ENCODE measurements at places on chromosomes 4 and X.

DNA sequence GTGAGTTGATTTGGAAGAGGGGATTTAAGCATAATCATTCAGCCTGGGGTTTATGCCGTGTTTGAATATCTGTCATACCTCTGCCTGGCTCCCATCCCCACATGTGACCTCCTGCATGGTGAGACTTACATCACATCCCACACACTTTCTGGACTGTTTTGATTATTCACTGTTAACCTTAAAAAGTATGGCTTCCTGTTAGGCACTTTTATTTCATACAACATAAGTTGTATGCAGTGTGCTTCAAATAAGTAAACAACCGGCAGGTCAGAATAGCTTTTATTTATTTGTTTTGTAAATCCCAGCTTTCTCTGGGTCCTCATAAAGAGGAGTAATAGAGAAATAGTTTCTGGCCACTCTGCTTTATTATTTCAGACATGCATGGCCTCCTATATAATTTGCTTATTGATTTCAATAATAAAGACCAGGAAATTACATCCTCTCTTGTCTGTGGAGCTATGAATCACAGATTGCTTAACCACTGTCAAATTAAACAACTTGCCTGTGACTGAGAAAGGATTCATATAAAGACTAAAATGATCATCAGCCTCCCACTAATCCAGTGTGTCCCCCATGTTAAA lies 376.8 kb upstream of the ZFP42 start:
- no peak for DNase-seq

DNA sequence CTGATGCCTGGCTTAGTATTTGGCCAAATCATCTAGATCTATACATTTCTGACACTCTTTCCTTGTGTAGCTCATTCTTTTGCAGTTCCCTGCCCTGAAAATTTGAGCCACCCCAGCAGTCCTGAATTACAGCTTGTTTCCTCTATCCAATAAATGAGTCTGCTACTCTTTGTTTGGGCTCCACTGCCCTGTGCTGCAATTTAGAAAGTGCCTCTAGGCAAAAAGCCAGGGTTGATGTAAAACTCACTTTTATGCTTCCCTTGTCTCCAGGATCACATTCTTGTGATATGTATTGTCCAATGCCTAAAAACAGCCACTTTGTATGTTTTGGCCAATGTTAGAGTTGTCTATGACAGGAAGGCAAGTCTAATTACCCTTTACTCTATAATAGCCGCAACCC lies 101.7 kb upstream of the MAP3K15 start:
- DNase-seq = no peak

DNA sequence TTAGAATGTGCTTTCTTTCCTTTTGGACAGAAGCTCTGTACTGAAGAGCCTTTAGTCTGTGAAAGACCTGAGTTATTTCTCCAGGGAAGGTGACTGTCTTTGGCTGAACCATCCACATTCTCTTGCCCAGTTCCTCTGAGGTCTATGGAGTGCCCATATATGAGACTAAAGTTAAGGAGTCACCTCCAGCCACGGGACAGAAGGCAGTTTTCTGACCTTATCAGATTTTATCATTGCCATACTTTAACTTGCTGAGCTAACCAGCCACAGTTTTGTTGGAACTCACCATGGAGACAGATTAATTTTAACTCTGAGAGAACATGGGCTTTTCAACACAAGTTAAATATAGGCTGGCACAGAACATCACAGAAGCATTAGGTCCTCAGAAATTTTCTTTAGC lies 26.3 kb downstream of the IL1RAPL1 start:
- no peak for DNase-seq

GRCh38 chrX:130669233-130669632 lies 233.8 kb downstream of the ENOX2 start:
- DNase-seq = no peak

- DNase-seq = no peak
Measured at GRCh38 chr4:104716584-104716983, 221.9 kb upstream of the CXXC4 start.

- no peak for DNase-seq
Measured at GRCh38 chr4:152158225-152158624, 377.7 kb downstream of the FBXW7 start.

DNA sequence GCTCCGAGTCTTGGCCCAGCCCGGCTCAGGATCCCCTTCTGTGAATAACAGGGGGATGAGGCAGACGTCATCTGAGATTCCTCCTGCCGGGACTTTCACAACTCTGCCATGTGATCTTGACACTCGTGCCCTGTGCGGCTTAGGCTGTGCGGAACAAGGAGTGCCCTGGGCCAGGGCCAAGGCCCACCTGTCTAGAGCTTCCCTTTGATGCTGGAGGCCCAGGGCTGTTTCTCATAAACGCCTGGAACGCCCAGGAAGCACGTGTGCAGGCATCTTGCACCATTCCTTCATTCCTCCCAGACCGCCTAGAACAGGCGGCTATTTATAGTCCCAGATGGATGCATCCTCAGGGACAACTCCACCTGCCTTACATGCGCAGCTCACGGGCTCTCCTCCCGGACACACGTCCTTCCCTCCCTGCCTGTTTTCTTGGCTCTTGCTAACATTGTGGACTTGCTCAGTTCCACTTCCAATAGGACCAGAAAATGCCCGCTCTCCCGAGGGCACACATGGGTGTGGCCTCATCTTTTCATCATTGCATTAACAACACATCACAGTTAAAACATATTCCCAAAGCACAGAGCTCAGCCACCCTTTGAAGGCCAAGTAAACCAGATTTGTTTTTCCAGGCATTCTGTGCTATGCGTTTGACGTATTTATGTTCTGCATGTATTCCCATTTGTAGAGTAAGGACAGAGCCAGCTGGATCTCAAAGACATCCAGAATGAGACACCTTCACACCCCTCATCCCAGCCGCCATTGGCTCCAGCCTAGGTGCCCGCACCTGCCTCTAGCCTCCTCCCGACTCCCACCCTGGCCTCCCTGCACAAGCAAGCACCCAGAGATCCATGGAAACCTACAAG lies 57.2 kb downstream of the ABLIM2 start:
- no peak for DNase-seq

DNA sequence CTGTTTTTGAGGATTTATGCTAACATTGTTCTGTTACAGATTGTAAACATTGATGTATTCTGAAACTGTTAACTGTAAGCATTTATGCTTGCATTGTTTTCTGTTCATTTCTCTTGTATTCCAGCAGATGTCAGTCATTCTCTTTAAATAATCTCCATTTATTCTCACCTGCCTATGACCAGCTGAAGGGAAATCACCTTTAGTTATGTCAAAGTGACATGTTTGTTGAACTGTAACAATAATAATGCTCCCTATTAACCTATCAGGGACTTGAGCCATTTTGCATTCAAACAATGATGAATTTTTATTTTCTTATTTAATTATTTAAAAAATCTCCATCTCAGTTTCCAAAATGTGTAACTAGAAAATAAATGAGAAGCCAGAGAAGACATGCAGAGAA lies 58.0 kb downstream of the SPCS3 start:
- no peak for DNase-seq

DNA sequence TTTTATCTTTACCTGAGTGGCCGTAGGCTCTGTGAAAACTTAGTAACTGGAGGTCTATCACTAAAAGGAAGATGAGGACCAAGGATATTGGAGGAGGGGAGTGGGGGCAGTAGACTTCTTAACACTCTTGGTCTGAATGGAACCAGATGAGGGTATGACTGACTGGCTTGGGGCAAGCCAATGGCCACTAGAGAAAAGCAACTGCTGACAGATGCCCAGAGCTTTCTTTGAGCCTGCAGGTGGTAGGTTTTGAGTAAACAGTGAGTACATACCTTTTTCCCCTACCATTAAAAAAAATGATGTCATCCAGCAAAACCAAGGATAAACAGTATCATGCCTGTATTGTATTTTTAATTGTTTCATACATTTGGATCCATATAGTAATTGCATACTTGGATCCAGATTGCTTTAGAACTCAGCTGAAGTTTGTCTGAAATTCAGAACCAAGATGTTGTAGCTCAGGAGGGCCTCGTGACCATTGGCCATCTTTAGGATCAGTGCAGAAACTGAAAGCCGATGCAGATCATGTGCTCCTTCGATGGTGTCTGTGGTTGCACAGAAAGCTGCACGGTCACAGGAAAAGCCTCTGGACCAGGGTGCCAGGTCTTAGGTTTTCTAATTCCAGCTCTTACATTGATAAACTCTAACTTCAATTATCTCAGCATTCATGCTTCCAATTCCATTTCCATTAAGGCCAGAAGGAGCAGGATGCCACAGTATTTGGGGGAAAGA lies 131.0 kb downstream of the PDGFRA start:
- DNase-seq = no peak

DNA sequence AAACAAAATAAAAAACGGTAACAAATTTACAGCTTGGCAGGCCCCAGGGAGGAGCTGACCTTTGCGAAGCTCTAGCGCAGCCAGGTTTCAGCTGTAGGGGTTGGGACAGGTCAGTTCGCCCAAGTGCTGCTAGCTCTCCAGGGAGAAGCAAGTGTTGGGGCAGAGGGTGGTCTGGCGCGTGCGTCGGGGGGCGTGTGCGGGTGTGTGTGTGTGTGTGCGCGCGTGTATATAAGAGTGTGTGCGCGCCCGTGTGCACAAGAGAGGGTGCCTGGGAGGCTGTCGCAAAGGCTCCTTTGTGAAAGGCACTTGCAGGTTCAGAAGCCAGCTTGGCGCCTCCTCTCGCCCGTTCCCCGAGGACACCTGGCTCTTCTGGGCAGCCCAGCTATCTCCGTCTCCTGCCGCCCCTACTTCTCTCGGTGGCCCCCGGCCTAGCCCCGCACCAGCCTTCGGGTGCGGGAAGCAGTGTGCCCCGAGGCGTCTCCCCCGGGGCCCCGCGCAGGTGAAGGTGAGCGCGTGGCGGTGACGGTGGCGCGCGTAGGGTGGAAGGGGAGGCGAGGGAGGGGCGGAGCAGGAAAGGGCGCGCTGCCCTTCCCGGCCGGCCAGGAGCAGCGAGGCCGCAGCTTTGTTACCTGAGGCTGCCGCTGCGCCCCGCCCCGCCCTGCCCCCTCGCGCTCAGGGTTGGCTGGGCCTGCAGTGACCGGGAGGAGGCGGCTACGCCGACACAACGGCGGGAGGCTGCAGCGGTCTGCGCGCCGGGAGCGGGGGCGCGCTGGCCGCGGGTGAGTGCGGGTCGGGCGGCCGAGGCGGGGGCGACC lies at the start of gene FHDC1:
TSS of gene FHDC1 (plus strand) at position 693 of the 815 bp plus-strand sequence. CDS start 6,735 bp downstream, outside the sequence.
- DNase-seq = no peak

DNA sequence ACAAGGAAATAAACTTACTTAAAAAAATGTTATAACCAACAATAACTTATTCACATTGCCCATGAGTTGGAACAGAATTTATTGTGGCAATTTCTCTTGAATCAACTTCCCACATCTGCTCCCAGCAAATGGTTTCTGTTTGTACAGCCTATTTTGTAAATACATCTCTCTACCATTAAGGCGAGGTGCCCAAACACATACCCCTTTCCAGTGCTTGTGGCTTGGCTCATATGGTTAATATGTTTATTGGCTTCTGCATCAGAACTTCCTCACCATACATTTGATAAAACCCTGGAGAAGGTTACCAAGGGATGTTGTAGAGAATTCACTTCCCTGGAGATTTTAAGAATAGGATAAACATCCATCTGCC lies 207.1 kb downstream of the SOWAHB start:
- no peak for DNase-seq

- no peak for DNase-seq
Measured at GRCh38 chrX:18886005-18886343, 97.9 kb downstream of the PHKA2 start.

GRCh38 chr4:825971-826330 lies at the start of gene CPLX1:
Gene CPLX1 (minus strand): TSS chr4:826129. CDS start chr4:824522, 1,607 bp downstream.
- no peak for DNase-seq

DNA sequence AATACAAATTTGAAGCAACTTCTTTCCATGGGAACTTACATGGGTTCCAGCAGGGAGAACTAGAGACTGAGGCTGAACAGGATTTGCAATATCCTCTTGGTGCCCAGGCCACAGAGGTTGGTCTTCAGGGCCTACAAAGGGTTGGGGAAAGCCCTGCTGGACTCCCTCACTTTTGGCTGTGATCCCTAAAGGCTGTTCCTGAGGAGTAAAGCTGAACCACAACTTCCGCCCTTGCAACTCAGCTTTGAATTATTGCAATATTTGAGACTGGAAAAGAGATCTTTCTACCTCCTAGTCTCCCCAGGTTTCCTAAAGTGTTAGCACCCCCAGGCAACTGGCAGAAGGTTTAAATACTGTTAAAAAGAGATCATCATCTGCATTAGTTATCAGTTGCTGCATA lies 26.9 kb downstream of the DCHS2 start:
- no peak for DNase-seq

DNA sequence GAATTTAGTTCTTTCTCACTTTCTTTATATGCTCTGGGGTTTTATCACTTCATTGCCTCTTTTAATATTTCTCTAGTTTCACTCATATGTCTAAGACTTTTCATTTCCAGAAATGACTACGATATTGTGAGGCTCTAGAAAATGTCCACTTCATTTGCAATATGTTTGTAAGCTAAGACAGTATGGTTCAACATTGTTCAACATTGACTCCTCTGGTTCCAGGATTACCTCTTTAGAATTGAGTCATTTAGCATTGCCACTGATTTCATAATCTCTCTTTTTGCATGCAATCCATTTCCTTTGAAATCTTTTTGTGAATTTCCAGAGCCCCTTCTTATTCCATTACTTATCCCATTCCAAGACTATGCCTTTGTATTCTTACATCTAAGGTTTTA lies 32.3 kb downstream of the BBS12 start:
- no peak for DNase-seq

DNA sequence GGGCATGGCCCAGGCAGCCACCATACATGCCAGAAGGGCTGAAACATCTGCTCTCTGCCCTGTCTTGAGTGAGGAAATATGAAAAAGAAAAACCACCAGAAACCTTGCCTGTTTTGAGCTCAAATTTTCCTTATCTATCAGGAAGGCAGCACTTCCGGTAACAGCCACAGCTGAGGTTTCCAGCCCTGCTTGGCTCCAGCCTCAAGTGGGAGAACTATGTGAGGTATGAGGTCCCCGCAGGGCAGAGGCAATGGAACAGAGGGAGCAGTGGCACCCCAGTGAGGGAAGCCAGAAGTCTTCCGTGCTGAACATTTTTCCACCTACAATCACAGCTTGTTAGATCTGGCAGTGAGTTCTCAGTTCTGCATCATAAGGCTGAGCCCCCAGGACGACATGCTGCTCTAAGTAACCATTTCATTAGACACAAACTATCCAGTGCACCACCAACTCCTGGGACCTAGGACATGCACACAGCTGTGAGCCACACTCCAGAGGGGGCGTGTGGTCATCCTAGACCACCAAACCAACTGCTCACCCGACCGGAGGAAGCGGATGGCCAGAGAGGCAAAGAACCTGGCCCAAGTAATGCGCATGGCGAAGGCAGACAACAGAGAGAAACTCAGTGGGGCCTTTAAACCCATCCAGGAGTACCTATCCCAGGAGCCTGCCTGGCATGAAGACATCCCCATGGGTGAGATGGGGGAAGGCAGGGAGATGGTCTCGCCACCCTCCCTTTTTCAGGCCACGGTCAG lies 22.6 kb downstream of the WDR1 start:
- no peak for DNase-seq

Data from CD4-positive, alpha-beta T cell treated with Interleukin-6 at 100 ng/mL for 8 hours (primary cell).